ENCODE measurements at places on chromosomes 16 and 17. TPM values are rescaled to one million over a fixed set of nuclear protein-coding genes. Genes with fewer than 3 reads are reported as not detected.

The ANKFY1 gene
- 23.6 TPM for total RNA-seq

The TEKT1 gene
- not detected for total RNA-seq

The CARD14 gene
- not detected for total RNA-seq

The PYY gene
- not detected for total RNA-seq

The CD79B gene
- not detected for total RNA-seq

The TEKT5 gene
- total RNA-seq = 0.09 TPM

The C17orf50 gene
- not detected for total RNA-seq

The CD300LD gene
- not detected for total RNA-seq

The ITGAL gene
- total RNA-seq = not detected

Data from pericardium fibroblast (primary cell).